ENCODE measurements at places on chromosomes 4 and X.

DNA sequence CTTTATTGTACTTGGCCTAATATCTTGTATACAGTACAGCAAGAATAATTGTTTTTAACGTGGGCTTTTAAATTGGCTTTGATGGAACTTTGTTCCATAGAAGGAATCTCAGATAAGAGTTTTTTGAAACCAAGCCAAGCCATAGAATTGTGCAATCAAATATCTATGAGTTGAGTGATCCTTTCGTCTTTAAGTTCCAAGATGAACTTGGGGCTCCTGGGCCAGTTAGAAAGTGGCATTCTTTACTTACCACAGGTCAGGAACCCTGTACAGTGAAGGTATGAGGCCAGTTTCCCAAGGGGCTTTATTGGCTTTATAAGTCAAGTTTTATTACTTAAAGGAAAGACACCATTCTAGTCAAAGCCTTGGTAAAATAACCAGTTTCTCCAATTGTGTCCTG, 2104.2 kb downstream of the PCDH7 start:
- DNase-seq: no peak

GRCh38 chrX:152276277-152276676, 137.9 kb upstream of the MAGEA10 start:
- DNase-seq: no peak

DNA sequence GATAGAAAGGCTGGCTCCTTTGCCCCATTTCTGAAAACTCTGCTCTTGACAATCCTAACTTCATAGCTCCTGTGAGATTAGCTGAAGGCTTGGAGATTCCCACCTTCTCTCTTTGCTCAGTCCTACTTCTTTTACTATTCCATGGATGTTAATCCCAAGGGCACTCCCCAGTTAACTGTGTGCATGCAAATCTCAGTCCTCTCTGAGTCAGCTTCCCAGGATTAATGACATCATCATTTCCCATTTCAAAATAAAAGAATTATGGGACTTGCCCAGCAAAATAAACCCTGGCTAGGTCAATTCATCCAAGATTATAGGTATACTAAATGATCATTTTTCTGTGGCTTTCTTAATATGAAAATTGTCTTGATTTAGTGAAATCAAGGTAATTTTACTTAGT, 328.6 kb upstream of the NR3C2 start:
- DNase-seq: no peak

DNA sequence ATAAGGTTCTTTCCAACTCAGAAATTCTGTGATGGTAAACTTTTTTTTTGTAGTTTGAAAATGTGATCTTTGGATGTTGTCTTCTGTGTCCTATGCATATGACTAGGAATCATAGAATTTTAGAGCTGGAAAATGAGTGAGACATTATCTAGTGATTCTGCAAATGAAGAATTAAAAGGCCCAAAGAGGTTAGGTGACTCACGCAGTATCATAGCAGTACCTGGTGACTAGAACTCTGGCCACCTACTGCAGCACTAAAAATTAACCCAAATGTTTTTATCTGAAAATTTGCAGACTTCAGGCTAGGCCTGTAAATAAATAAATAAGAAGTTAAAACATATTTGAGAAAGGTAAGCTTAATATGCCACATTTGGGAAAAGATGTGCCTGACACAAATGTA, 52.8 kb downstream of the NFKB1 start:
- DNase-seq: no peak

DNA sequence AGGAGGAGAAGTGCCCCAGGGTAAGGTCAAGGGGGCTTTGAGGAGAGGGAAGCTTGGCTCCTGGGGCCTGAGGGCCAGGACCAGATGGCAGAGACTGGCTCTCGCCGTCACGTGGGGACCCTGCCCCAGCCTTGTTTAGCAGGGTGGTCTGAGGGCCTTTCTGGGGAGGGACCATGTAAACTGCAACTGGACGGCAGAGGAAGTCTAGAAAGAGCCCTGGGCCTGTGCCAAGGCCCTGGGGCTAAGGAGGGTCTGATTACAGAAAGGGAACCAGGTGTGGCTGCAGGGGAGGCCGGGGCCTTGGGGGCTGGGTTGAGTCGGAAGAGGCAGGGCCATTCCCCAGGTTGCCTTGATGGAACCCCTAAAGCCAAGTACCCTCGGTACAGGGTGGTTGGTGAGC, 1.8 kb upstream of the HGFAC start:
- DNase-seq: no peak

DNA sequence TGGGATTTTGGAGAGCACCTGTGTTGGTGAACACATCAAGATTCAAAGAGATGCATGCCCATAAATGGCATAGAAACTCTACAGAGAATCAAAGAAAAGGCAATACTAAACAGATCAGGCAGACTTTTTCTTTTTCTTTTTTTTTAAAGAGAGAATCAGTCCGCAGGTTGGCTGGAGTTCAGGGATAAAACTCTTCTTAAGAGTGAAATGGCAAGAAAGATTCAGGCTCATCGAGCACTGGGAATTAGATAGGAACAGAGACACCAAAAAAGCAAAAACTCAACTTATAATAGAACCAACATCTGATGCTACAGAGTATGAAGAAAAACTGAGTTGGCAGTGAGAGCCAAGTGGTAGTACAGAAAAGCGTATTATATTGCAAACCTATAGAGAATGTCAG, 314.3 kb downstream of the ARHGAP24 start:
- no peak for DNase-seq

DNA sequence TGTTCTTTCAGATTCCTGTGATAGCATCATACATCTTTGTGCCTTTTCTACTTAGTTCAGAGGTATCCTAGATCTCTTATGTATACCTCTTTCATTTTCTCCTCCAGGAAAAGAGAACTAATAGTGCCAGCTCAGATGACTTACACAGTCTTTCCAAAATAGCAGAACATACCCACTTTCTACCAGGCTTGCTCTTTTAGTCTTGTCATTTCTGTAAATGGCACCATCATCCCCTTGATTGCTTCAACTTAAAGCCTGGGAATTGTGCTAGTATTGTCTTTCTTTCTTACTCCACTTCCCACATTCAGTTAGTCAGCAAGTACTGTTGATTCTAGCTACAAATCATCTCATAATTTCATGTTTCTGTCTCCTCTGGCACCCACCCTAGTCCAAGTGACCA, 5.1 kb downstream of the APEX2 start:
- no peak for DNase-seq

- no peak for DNase-seq
These were observed 252.3 kb downstream of the ARHGAP10 start for GRCh38 chr4:147984065-147984777.

- no peak for DNase-seq
These were observed 49.8 kb downstream of the TMEM144 start for GRCh38 chr4:158259955-158260575.

DNA sequence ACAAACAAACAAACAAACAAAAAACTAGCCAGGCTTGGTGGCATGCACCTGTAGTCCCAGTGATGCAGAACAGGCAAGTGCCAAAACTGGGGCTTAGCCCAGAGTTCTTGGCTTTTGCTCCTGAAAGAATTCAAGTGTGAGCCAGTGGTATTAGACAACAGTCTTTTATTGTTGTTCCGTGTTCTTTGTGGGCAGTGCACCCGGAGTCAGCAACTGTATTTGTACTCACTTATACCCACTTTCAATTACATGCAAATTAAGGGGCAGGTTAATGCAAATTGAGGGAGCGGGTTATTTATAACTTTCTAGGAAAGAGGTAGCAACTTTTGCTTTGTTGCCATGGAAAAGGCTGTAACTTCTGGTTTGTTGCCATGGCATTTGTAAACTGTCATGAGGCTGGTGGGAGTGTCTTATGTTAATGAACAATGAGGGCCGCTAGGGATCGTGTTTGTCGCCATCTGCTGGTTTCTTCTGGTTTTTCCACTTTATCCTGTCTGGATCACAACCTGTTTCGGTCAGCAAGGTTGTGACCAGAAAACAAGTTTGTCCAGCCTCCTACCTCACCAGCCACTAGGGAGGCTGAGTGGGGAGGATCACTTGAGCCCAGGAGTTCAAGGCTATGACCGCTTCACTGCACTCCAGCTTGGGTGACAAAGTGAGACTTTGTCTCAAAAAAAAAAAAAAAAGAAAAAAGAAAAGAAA, 88.8 kb upstream of the ESX1 start:
- peak; percentile 0 for DNase-seq

GRCh38 chr4:40507977-40508376, 121.7 kb downstream of the RBM47 start:
- no peak for DNase-seq

Measured in hippocampal formation (tissue), 2 donors.